NCI-H2227 treated with DMSO at 0.1 percent for 48 hours (cell line): ENCODE measurements at places on chromosomes 6 and 20.

- DNase-seq, result no peak
Observed at GRCh38 chr6:160513836-160514235, 150.2 kb downstream of the LPA start.

GRCh38 chr6:42355416-42355815, 96.3 kb downstream of the TRERF1 start:
- no peak for DNase-seq

DNA sequence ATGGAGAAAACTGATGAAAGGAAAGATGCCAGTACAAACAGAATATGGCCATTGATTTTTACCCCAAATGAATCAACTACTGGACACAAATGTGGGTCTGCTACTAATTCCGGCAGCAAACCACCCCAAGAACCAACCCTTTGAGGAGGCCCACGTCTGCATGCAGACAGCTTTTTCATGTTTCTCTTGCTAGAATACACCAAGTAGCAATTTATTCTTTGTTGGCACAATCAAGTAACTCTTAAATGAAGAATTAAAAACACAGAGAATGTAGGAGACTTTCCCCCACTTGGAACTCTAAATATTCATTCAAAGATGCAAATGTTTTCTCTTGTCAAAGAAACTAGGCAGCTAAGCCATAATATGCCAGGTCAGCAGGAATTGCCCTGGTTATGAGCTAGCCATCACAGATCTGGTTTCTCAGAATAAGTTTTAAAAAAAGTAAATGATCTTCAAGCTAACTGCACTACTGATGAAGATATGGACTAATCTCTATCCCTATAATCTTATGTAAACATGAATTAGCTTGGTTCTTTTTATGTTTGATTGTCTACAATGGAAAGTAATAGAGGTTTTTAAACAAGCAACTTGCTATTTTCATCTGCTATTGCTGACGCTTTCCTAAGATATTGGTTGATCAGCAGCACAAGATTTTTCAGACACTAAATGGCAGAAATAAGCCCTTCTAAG, 163.1 kb upstream of the THEMIS start:
- no peak for DNase-seq

DNA sequence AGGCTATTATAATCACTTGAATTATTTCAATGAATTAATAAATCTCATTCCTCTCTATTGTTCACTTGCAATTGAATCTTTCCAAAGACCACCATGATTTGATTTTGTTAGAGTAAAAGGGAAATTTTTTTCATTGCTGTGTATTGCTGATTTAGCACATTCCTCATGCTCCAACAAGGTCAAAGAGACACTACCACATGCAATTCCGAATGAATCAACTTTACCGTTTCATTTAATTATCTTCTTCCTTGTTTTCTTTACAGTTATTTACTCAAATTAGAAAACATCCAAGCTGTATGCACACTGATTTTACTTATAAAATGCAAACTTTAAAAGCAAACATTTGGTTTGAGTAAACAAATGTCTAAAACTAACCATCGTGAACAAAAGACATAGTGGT, 967 bp downstream of the KIAA0408 start:
- no peak for DNase-seq

GRCh38 chr6:134447883-134448387, 130.0 kb upstream of the SGK1 start:
- no peak for DNase-seq

- no peak for DNase-seq
Observed at GRCh38 chr6:40755046-40755681, 168.0 kb upstream of the LRFN2 start.

- no peak for DNase-seq
Observed at GRCh38 chr20:47642624-47643023, 140.9 kb downstream of the NCOA3 start.

GRCh38 chr20:51528263-51529027, 14.1 kb downstream of the NFATC2 start:
- no peak for DNase-seq

DNA sequence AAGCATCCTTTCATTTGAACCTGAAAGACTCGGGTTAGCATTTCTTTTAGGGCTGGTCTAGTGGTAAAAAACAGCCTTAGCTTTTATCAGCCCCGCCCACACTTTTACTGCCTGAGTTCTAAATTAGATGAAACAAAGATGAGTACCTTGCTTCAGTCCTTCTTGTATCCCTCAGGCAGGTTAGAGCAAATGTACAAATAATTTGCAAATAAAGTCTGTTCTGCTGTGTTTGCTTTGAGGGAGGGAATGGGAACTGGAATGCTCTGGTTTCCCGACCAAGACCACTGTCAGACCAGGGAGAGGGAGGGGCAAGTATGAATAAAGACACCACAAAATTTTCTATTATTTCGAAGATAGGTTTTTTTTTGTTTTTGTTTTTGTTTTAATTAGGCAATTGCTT, 85.5 kb upstream of the FLRT3 start:
- no peak for DNase-seq

- DNase-seq, result no peak
Observed at GRCh38 chr6:47111685-47112084, 69.6 kb upstream of the ADGRF1 start.

DNA sequence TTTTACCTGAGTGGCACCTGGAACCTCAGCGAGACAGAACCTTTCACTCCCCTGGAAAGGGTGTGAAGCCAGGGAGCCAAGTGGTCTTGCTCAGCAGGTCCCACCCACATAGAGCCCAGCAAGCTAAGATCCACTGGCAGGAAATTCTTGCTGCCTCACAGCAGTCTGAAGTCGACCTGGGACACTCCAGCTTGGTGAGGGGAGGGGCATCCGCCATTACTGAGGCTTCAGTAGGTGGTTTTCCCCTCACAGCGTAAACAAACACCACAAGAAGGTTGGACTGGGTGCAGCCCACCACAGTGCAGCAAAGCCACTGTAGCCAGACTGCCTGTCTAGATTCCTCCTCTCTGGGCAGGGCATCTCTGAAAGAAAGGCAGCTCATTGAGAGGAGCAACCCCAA, 134.7 kb upstream of the RSPO3 start:
- DNase-seq, result no peak

DNA sequence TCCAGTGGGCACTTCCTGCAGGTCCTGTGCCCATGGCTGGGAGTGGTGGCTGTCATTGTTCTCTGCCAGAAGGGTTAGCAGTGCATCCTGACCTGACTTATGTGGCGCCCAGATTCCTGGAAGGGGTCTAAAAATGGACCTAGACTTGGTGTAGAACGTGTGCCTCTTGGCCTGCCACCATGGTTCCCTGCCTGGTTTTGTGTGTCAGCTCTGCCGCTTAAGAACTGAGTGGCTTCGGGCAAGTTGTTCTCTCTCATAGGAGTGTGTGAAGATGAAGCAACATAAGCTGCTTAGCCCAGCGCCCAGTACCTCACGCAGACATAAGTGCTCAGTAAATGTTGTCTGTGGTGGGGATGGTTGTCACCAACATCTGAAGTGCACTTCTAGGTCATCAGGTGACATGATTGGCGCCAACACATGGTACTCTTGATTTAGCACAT, 52.1 kb downstream of the PTPN1 start:
- no peak for DNase-seq

DNA sequence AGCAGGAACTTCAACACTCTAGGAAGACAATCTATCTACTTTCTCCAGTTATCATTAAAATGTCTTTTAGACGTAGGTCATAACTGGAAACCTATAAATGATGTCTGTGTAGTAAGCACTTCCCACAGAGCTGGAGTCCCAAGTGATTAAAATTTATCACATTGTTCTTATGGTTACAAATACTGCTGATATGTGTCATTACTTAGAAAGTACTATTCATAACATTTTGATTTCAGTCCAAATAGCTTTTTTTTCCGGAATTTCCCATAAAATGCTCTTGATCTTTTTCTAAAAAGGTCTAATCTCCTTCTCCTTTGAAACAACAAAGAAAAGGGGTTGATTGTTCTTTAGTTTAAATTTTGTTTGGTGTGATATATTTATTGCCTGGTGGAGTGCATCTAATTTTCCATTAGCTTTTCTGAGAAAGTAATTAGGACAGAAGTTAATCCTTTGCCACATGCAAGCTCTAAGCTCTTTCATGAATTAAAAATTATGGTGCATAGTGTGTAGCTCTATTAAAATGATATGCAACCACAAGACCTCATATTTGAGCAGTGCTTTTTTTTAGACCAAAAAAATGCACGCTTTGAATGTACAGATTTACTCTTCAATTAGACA, 132.7 kb upstream of the TCF21 start:
- DNase-seq, result no peak

DNA sequence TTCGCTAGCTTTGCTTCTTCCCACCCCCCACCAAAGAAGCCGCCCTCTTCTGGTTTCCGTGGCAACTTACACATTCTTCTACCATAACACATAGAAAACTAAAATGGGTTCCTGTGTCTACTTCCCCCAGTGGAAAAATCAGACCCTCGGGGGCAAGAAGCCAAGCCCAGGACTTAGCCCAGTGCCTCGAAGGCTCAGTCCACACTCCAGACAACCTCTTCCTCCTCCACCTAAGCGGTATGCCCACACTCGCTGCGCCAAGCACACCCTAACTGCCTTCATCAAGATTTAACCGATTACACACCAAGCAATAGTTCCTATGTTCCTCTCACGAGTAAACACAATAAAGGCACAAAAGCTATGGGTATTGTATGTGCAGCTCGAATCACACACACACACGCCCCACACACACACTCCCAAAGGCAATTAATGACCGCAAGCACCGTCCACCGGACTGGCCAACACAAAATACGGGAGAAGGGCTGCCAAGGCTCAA, 537 bp downstream of the PPIL4 start:
- DNase-seq, result peak; percentile 12

GRCh38 chr20:50438986-50439407, 71.2 kb upstream of the PTPN1 start:
- no peak for DNase-seq

DNA sequence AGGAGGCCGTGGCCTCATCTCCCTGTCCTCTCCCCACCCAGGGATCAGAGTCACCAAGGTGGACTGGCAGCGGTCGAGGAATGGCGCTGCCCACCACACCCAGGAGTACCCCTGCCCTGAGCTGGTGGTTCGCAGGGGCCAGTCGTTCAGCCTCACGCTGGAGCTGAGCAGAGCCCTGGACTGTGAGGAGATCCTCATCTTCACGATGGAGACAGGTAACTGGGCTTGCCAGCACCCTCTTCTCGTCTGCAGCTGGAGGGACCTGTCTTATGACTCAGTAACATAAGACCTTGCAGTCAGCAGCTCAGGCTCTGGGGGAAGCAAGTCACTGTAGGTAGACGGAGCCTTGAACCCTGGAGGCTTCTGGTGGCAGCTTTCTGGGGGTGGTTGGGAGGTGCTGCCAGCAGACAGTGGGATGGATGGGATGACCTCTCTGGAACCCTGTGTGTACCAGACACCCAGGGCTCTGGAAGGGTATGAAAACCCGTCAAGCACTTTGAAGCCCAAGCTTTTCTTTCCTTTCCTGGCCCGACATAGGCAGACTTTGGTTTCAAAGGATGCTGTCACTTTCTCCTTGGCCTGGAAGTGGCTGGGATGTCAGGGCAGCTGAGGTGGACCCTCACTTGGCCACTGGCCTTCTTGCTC, 13.8 kb downstream of the TGM6 start:
- DNase-seq, result no peak

- no peak for DNase-seq
Observed at GRCh38 chr6:111238464-111239119, 151.3 kb downstream of the SLC16A10 start.

- no peak for DNase-seq
Observed at GRCh38 chr20:52843425-52843824, 128.7 kb upstream of the TSHZ2 start.

DNA sequence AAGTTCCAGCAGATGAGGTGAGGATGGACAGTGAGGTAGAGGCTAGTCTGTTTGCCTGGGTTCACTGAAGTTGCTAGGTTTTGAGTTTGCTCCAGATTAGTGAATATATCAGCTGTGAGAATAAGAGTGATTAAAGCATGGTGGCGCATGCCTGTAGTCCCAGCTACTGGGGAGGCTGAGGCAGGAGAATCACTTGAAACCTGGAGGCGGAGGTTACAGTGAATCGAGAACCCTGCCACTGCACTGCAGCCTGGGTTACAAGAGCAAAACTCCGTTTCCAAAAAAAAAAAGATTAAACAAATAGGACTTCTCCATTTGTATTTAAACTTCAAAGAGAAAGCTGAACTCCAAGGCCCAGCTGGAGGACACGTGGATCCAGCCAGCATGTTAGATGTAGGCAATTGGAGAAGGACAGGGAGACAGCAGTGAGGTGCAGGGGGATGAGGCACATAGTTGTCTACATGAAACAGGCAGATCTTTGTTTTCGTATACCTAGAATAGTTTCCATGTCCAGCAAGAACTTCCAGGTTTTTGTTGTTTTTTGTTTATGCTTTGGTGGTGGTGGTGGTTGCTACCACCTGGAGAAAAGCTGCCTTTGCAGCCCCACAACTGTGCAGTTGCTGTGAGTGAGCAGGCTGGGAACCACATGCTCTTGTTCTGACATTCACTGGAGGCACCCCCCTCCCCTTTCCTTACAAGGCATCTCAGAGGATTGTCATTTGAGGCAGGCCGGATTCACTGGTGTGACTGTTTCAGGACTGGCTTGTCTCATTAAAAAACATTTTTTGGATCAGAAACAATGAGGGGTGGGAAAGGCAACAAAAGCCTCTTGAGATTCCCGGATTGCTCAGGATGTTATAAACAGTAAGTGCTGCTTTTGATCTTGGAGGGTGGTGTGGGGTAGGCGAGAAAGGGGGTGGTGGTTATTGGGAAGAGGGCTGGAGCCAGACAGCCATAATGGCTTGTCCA, 72.3 kb downstream of the JARID2 start:
- DNase-seq, result peak; percentile 37

DNA sequence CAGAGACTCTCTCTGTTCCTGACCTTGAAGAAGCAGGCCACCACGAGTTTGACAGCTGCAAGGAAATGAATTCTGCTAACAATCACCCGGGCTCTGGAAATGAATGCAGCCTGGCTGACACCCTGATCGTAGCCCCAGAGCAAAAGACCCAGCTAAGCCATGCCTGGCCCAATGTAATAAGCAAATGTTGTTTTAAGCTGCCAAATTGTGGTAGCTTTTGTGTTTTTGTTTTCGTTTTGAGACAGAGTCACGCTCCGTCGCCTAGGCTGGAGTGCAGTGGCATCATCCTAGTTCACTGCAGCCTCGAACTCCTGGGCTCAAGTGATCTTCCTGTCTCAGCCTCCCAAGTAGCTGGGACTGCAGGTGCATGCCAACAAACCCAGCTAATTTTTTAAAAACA, 3.3 kb upstream of the OXT start:
- DNase-seq, result no peak

DNA sequence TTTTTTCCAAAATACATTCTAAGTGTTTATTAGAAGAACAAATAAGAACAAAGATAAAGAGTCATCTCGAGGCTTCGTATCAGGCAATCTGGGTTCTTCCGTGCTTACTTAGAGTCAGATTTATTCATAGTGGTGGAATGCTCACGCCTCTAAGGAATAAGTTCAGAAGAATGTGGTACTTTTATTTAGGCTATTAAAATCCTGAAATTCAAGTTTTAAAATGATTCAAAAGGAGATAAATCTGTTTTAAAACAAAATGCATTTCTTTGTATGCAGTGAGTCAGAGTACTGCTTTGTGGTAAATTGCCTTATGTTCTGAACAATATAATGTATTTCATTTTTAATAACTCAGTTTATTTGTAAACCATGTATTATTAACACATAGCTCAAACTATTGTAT, 89.1 kb downstream of the FUT9 start:
- no peak for DNase-seq
